ENCODE measurements at places on chromosomes 5 and 9.
A peak's percentile ranks its signal among the peaks of the same experiment; 100 is the strongest.

GRCh38 chr5:77232574-77233358, 22.3 kb downstream of the PDE8B start:
- no peak for DNase-seq

DNA sequence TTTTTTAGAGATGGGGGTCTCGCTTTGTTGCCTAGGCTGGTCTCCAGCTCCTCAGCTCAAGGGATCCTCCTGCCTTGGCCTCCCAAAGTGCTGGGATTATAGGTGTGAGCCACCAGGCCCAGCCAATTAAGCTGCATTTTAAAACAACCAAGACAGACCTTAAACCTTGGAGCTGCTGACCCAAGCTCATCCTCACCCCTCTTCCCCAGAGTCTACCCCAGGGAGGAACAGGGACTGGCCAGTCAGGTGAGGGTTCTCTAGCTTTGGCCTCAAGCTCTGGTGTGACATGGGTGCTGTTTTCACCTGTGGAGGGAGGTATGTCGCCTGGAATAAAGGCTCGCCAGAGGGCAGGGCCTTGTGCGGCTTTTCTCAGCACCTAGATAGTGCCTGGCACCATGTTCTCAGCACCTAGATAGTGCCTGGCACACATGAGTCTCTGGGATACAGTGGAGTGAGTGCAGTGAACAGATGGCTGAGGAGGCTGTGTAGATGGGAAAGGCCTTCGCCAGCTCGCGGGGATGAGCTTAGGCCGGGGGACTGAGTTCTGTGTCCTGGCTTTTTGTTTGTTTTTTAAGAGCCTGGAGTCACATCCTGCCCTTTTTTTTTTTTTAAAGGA, 7.4 kb downstream of the CDK9 start:
- no peak for DNase-seq

DNA sequence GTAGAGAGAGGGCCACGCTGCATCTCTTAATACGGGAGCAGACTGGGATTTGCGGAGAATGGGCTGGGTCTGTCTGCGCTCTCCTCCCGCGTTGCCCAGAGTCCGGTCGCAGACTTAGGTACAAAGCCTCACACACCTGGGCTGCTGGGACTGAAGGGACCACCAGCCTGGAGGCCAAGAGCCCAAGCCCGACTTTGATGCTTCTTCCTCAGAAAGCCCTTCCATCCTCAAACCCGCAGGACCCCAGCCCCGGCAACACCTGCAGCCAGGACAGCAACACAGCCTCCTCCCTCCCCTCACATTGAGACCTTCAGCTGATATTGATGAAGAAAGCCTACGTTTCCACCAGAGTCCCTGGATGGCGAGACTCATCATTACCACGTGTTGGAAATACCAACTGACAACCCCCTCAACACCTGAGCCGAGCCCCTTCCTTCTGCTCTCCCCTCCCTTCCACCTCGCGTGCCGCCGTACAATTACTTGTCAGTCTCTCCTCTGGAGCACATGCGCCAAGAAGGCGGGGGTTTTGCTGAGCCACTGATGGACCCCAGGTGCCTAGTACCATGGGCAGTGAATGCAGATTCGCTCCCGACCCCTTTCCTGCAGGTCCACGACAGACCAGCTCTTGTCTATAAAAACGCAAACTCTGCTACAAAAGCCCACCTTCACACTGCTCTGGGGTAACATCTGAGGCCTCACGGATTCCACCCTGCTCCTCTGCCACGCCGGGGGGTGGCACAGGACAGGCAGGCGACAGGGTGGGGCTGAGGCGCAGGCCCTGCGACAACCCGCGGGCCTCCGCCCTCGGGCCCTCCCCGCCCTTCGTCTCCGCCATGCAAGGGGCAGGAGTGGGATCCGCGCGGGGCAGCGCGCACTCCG, 841 bp downstream of the ASB6 start:
- no peak for DNase-seq

- DNase-seq: no peak
These were observed 116.1 kb downstream of the DCP2 start for GRCh38 chr5:113092683-113093082.

- DNase-seq: no peak
These were observed 68.9 kb upstream of the SELENOP start for GRCh38 chr5:42880496-42881150.

- no peak for DNase-seq
These were observed 27.1 kb upstream of the MTMR12 start for GRCh38 chr5:32339878-32340277.

GRCh38 chr5:177434437-177434836, 8.0 kb downstream of the GRK6 start:
- no peak for DNase-seq

- no peak for DNase-seq
These were observed 172.5 kb upstream of the PTPRD start for GRCh38 chr9:10785255-10785654.

- DNase-seq: no peak
These were observed 3.6 kb downstream of the CAMK4 start for GRCh38 chr5:111227801-111228200.

GRCh38 chr9:76855015-76855414, 50.9 kb downstream of the PRUNE2 start:
- no peak for DNase-seq

DNA sequence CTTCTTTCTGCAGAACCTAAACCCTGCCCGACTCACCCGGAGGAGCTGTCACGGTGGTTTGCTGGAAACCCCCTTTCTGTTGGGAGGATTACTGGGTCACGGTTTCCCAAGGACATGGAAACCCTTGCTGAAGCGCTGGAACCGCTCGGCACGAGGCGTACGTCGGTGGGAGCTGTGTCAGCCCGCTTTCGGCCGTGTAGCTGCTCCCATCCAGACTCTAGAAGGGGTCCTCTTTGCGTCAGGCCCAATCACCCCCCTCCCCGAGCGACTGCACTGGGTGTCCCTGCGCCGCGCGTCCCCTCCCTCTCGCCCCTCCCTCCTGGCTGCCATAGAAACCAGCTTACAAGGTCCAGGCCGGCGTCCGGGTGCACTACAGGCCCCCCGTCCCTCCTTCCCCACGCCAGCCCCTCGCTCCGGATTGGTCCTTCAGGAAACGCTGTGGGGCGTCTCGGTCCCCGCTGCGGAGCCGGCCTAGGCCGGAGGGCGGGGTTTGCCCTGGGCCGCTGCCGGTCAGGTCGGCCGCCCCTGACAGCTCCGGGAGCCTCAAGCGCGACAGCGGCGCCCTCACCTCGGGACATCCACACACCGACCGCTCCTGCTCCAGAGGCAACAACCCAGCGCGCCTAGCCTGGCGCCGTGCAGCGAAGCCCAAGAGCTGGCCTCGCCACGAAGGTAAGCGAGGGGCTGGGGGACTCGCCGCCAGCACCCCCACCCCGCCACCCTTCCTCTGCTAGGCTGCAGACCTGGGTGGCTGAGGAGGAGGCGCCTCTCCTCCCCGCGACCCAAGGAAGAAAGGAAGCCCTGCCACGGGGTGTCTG, at the start of gene NIM1K:
TSS of gene NIM1K (plus strand) at position 486 of the 818 bp plus-strand sequence. CDS start 53,551 bp downstream, outside the sequence.
- peak; percentile 80 for DNase-seq

GRCh38 chr9:5438301-5439162, 807 bp upstream of the PLGRKT start:
- DNase-seq: no peak

GRCh38 chr9:128607642-128608350, 48.9 kb downstream of the DYNC2I2 start:
- no peak for DNase-seq

DNA sequence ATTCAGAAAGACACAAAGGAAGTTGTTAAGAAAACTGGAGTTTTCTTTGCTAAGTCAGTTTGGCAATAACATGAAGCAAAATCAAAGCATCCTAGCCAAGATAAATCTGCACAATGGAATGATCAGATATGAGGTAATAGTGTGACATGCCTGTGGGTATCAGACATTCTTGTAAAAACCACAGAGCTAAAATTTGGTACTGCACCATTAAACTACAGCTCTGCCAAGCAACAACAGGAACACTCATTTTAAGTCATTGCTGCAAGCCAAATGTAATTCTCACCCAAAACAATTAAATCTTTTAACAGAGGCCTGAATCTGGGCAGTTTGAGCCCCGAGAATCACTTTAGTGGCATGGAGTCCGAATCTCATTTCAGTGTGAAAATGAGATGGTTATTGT, 96.6 kb downstream of the VCAN start:
- no peak for DNase-seq

DNA sequence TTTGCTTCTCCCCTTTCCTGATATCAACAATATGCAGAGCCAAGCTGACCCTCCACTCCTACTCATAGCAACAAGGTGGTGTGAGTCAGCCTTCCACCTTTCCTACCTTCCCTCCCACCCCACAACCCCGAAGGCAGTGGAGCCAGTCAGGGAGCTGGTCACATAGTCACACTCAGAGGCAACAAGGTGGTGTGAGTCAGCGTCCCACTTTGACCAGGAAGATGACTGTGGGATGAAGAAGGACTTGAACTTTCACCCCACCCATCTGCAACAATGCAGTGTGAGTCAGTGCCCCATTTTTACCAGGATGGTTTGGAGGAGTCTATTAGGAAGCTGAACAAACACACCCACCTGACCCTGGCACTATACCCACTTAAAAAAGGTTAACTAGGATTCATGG, 30.1 kb upstream of the ZNF782 start:
- DNase-seq: no peak

- peak; percentile 73 for DNase-seq
These were observed 69.8 kb downstream of the KDM4C start for GRCh38 chr9:6827439-6828145.

DNA sequence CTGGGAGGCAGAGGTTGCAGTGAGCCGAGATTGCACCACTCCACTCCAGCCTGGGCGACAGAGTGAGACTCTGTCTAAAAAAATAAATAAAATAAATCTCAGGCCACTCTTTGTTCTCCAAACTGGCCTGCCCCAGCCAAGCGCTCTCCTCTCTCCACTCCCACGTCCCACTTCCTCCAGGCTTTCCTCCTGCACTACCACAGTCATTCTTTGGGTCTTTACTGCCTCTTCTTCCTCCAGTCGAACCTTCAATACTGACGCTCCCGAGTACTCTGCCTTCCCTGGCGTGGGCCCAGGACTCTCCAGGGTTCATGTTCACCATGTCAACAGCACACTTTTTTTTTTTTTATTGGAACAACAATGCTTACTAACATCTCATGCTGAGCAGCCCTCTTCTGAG, 23.9 kb downstream of the RNF130 start:
- no peak for DNase-seq

- DNase-seq: no peak
These were observed 1.3 kb upstream of the ZNF366 start for GRCh38 chr5:72508241-72509170.

DNA sequence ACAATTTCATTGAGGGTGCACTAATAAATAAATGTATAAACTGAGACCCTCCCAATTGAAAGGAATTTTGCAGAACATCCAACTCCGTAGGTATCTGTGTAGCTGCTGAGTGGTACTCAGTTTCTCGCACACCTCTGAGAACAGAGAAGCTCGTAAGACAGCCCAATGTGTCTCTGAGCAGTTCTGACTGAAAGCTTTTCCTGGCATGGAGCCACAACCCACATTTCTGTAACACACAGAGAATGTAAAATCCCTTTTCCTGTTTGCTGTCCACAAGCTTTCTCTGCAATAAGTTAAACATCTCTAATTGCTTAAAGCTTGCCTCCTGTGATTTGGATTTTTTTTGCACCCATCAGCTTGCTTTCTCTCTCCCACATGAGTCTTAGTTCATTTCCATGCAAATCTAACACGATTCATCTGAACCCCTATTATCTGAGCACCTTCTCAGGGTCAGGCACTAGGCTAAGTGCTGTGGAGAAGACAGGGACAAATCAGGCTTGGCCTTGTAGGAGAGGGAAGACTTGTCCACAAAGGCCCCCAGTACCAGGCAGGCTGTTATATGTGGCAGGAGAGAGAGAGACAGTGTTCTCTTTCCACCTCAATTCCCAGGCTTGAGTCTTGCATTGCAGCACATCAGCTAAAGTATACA, 44.2 kb upstream of the COL15A1 start:
- DNase-seq: no peak

DNA sequence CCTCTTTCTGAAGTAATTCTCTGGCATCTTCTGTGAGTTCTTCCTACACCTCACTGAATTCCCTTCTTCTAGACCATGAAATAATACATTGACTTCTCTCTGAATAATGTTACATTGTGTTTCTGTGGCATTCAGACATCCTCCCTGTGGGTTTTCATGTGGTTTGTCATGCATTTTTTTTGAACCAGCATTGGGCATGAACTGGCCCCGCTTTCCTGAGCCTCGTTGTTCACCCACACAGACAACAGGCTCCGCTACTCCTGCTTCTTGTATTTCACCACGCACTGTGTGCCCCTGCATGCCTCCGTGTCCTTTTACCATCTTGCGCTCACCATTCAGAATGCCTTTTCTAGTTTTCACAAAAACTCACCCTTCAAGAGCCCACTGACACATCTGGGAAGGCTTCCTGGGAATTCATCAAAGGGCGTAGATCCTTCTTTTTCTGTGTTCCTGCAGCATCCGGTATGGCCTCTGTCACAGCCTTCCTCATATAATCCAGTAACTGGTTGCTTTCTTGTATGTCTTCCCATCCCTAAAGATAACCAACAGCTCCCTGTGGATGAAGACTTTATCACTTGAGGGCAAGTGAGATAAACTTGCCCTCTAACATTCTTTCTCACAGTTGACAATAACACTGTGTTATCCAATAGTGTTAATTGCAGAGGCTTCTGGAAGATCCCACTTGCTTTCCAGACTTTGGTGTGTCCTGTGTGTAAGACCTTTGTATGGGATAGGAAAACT, 51.5 kb upstream of the ADAMTSL1 start:
- DNase-seq: no peak

GRCh38 chr5:59744531-59744992, 149.0 kb downstream of the PDE4D start:
- no peak for DNase-seq

DNA sequence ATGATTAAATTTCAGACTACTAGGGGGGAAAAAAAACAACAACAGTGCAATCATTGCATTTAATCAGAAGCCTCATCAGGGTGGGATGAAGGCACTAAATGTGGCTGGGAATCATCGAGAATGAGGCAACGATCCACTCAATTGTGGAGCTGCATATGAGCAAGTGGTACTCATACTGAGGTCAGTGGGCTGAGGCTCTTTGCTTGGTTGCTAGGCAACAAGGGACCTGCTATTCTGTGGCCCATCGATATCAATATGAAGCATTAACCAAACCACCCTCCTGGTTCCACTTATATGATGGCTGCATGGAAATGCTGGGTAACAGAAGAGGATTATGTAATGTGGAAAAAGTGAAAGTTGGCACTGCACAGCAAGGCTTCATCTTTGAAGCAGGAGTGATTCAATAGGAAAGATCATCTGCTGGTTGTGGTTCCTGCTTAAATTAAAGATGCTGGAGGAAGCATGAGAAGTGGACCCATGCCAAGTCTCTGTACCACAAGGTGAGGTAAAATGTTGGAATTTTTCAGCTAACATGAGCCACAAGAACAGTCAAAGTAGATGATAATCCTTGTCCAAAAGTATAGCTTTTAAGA, 159.8 kb upstream of the HMHB1 start:
- no peak for DNase-seq

- no peak for DNase-seq
These were observed 44.9 kb downstream of the GRAMD2B start for GRCh38 chr5:126468091-126468490.

GRCh38 chr5:106262395-106262794, 1408.3 kb downstream of the EFNA5 start:
- no peak for DNase-seq

DNA sequence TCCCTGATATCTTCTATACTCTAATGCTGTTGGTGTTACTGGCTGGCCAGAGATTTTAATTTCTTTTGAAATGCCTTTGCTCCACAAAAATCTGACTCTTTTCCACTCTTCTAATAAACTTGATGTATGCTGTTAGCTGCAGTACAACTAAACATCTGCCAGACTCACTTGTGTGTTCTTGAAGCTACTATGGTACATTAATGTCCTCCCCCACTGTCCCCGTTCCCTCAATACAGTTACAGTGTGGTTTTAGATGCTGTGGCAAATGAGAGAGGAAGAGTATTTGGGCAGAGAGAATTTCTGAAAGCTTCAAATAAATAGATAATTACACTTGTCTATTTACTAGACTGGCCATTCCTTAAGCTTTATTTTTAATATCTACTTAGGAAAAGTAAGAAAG, 18.3 kb upstream of the ERAP1 start:
- no peak for DNase-seq

Data from neural progenitor cell (in vitro differentiated cells).